SJSA1 (cell line): ENCODE measurements at places on chromosomes 13 and 19.

GRCh38 chr19:45571457-45572220 lies 13.0 kb downstream of the OPA3 start:
- DNase-seq, result no peak

GRCh38 chr13:58119804-58120203 lies 488.3 kb downstream of the PCDH17 start:
- no peak for DNase-seq

DNA sequence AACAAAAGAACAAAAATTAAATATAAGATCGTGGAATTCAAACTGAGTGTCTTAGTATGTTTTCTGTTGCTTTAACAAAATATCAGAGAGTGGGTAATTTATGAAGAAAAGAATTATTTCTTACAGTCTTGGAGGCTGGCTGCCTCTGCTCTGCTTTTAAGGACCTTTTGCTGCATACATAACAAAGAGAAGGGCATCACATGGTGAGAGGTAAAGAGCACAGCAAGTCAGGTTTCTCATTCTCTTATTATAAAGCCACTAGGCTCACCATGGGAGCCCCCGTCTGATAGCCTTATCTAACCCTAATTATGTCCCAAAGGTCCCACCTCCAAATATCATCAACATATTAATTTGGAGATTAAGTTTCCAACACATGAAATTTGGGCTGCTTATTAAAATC lies 231.3 kb downstream of the SLITRK6 start:
- DNase-seq, result no peak

DNA sequence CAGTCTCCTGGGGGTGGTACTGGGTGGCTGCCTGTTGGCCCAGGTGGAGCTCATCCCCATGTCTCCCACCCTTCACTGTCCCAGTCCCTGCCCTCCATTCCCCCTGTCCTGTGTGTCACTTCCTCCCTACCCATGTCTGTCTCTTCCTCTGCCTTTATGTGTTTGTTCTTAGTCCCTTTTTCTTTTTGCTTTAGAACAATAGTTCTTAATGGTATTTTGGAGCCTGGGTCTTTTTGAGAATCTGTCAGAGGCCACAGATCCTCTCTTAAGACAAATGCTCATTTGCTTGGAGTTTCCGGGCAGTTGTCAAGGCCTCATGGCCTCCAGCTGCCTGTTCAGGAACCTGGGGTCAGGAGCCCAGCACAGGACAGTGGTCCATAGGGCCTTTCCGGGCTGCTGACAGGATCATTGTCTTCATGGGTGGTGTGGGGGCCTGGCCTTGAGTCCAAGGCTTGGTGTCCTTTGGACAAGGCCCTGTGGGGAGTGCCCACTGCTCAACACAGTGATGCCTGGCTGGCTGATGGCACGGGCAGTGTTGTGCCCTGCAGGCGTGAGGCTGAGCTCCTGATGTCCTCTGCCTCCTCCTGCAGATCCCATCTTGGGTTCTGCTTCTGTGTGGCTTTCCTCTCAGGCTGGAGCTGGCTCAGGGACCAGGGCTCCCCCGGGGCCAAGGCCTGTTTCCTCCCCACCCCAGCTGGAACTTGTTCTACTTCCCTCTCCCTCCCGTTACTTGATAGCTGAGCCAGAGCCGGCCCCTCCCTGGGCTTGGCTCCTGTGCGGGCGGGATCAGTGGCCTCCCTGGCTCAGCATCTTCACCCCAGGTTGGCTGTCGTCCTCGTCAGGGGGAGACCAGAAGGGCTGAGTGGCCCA lies 3.5 kb downstream of the EGLN2 start:
- no peak for DNase-seq

DNA sequence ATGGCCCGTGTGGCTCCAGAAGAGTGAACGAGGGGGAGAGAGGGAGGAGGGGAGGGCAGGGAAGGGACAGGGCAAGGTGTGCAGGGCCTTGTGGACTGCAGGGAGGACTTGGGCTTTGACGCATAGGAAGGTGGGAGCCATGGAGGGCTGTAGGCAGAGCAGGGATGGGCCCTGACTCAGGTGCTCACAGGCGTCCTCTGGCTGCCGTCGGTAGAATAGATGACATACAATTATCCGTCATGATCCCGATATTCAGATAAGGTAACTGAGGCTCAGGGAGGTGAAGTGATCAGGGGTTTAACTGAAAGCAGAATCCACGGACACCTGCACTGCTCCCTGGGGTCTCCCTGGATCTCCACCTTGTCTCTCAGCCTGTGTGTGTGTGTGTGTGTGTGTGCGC lies 3.4 kb downstream of the C3 start:
- no peak for DNase-seq

- DNase-seq, result no peak
Measured at GRCh38 chr13:49058761-49059160, 83.0 kb downstream of the FNDC3A start.

GRCh38 chr13:21676611-21677021 lies 5.7 kb downstream of the FGF9 start:
- no peak for DNase-seq

DNA sequence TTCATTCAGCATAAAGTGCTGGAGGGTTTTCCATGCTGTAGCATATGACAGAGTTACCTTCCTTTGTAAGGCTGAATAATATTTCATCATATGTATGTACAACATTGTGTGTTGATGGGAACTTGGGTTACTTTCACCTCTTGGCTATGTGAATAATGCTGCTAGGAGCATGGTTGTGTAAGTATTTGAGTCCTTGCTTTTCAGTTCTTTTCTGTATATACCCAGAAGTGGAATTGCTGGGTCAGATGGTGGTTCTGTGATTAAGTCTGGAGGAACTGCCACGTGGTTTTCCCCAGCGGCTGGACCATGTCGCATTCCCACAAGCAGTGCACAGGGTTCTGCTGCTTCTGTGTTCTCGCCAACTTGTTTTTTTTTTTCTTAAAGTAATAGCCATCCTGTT lies 101.2 kb upstream of the TEX29 start:
- no peak for DNase-seq

DNA sequence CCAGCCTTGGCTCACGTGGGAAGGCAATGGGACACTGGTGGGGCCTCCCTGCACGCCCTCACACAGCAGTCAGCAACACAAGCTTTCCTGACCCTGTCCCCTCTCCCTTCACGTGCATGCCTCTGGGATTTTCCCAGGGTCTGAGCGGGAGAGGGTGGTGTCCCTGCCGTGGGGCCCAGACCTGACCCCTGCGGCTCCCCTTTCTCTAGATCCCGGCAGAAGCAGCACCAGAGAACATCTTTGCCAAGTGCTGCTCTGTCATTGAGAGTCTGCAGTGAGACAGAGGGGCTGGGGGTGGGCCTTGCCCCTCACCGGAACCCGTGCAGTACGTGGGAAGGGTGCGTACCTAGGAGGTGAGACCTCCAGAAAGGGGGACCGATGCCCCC lies 12.6 kb downstream of the KHSRP start:
- DNase-seq, result no peak

DNA sequence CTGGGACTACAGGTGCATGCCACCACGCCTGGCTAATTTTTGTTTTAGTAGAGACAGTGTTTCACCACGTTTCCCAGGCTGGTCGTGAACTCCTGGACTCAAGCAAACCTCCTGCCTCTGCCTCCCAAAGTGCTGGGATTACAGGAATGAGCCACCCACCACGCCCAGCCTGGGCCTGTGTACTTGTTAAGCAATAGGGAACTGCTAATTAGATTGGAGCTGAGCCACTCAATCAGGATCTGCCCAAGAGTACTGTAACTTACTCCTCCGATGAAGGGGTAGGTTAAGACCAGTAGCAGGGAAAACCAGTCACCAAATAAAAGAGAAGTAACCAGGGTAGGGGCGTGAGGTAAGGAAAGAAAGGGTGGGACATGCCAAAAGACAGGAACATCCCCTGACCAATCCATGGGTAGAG lies 2.3 kb downstream of the DDX39A start:
- no peak for DNase-seq

- no peak for DNase-seq
Measured at GRCh38 chr19:53422551-53422950, 9.2 kb upstream of the ZNF761 start.

GRCh38 chr19:29029268-29029958 lies 183.5 kb downstream of the UQCRFS1 start:
- no peak for DNase-seq

GRCh38 chr13:41004875-41005693 lies 14.0 kb downstream of the ELF1 start:
- DNase-seq, result no peak

DNA sequence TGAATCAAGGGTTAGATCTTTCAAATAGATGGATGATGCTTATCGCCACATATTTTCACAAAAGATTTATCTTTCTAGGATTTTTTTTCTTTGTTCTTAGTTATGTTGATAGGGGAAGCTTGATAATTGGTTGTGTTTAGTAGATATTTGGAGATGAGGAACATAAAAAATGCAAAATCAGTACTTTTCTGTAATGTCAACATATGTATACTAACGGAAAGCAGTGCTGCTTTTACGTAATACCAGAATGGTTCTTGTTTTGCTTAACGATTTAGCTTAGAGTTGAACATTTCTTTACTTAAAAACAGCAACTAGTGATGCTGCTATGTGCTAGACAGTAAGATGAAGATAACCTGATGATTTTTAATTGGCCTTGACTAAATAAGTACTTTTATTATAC lies 3.0 kb downstream of the ZMYM2 start:
- DNase-seq, result no peak

DNA sequence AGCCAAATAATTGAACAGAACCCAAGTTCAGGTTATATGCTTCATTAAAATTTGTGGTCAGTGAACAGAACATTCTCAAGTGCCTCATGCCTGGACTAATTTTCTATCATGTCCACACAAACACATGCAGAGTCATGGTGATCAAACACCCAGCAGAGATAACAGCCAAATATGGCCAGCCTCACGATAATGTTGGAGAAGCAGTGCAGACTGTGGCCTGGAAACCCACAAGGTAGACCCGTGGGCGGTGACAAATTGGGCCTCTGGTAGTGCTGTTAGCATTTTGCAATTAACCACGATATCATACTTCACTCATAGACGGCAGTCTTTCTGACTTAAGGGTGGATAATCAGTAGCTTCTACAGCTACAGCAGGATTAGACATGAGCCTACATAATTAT lies 35.0 kb upstream of the VWA8 start:
- DNase-seq, result no peak

DNA sequence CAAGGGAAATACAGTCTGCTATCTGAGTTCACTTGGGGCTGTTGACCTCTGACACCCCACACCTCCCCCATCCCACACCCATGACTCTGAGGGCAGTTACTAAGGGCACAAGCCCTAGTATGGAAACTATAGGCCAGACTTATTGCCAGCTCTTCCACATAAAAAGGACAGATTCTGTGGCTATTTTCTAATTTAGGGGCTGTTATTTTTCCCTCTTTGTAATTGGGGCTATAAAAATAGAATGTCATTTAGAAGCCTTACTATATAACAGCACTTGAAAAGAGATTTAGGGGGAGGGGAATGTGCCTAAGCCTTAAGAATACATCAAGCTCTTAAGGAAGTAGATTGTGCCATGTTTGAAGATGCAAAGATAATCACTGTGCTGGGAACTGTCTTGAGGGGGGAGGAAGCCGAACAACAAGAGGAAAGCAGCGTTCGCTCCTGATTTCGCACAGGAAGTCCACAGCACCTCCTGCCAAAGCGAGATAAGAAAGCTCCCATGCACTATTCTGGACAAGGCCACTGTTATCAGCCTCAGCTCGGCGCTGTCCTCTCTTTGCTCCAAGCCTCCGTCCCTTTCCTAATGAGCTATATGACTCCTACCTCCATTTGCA lies 86.6 kb downstream of the FLT1 start:
- no peak for DNase-seq

DNA sequence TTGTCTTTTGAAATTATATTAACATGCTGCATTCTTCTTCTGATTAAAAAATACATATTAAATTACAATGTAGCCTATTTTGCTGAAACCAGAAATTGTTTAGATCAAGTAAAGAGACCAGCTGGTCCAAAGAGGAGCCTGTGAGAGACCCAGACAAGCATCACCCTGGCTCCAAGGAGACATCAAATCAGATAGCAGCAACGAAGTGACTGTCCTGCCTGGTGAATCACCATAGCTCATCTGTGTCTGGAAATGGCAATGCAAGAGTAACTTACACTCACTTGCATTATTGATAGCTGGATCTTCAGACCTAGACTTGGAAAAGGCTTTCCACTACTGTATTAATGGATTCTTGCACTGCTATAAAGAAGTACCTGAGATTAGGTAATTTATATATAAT lies 169.1 kb downstream of the KCTD12 start:
- no peak for DNase-seq

GRCh38 chr19:34284505-34284904 lies 30.2 kb downstream of the GARRE1 start:
- DNase-seq, result no peak

DNA sequence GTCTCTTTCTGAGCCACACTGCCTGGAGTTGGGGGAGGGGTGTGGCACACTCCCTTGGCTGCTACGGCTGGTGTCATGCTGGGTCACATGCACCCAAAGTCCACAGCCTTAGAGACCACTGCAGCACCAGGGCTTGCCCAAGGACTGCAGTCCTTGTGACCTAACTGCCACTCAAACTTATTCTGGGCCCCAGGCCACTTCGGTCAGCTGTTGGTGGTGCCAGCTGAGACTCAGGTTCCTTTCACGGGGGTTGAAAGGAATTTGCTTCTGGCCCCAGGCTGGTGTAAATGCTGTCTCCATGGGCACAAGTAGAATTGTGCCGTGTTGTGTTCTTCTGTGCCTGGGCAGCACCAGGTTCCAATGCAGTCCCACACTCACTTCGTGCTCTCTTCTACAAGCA lies 9.5 kb upstream of the VN1R1 start:
- DNase-seq, result no peak

DNA sequence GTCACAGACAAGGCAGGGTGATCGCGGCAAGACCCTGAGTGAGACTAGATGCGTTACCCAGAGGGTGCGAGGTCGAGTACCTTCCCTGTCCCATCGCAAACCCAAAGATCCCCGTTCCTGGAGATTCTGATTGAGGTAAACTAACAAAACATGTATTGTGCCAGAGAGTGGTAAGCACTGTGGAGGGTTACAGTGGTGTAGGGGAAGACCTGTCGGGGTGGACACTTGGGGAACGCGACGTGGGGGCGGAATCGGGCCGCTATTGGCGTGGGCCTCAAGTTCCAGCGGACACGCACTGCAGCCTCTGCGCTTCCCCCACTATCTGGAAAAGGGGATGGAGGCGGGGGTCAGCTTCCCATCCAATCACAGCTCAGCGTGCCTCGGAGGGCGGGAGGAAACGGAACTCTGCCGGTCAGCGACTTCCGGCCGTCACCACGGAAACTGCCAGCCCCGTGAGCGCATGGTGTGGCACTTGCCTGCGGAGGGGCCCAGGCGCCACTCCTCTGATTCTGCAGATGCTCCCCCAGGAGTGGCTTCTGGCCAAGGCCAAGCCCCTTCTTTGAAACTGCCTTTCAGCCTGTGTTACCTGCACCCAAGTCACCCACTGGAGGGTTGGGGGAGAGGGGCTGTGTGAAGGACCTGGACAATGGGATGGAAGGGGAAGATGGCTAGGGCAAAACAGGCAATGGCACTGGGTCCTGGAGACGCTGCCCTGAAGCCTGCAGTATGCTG lies 1.0 kb upstream of the UBE2M start:
- DNase-seq, result peak; percentile 93

GRCh38 chr13:110379905-110380341 lies 72.8 kb downstream of the COL4A2 start:
- no peak for DNase-seq

GRCh38 chr19:11227195-11227886 lies 12.1 kb upstream of the ANGPTL8 start:
- DNase-seq, result no peak

GRCh38 chr13:67147342-67148133 lies 82.6 kb downstream of the PCDH9 start:
- DNase-seq, result no peak
